ENCODE measurements at places on chromosomes 6 and 20.
A peak's percentile ranks its signal among the peaks of the same experiment; 100 is the strongest.

- DNase-seq, result no peak
Observed at GRCh38 chr6:165843121-165843520, 180.1 kb upstream of the PDE10A start.

- no peak for DNase-seq
Observed at GRCh38 chr20:20759132-20759531, 46.7 kb upstream of the RALGAPA2 start.

DNA sequence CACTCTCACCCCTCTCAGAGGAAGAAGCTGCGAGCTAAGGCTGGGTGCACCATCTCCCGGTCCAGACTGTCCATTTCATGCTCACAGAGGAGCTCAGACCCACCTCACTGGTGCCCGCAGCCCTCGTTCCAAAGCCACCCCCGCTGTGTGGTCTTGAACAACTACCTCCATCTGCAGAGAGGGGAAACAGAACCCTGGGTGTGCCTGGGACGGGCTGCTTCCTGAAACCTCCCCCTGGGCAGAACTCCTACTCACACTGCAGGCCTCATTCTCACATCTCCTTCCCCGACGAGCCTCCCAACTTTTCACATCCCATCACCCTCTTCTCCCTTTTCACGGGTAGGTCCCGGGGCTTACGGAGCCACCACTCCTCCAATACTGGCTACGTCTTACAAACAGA, 18.1 kb downstream of the PMEPA1 start:
- DNase-seq, result no peak

GRCh38 chr6:22904431-22904830, 335.1 kb downstream of the HDGFL1 start:
- DNase-seq, result peak; percentile 33

- DNase-seq, result no peak
Observed at GRCh38 chr20:3629893-3630292, 33.3 kb downstream of the GFRA4 start.

DNA sequence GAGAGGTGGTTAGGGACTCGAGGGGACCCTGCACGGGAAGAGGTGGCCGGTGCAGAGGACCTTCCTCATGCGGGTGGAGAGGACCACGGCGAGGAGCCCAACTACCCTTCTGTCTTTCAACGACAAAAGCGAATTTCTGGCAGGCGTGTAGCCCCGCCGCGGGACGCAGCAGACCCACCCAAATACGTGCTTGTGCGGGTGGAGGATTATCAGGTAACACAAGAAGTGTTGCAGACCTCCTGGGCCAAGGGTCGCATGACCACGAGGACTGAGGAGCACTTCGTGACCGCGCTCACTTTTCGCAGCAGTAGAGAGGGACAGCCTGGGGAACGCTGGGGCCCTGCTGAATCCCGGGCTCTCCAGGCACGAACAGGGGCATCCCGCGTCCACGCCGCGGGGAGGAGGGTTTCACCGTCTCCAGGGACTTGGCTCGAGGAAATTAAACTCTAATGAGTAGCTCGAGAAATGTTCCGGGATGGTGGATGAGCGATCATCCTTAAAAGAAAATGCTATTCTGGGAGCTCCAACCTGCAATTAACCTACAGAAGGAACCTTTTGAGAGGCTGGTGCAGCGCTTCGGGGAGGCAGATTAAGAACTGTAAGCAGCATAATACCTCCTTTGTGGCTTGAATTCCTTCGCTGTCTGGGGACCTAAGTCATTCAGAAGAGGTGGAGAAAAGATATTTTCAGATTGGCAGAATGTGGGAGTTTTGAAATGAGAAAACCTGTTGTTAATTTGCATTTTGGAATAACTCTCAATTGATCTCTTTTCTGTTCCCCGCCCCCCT, 804 bp downstream of the C6orf141 start:
- peak; percentile 44 for DNase-seq

GRCh38 chr20:38104285-38104684, 60.8 kb downstream of the TGM2 start:
- no peak for DNase-seq

- no peak for DNase-seq
Observed at GRCh38 chr6:43264599-43265145, 21.4 kb downstream of the TTBK1 start.

DNA sequence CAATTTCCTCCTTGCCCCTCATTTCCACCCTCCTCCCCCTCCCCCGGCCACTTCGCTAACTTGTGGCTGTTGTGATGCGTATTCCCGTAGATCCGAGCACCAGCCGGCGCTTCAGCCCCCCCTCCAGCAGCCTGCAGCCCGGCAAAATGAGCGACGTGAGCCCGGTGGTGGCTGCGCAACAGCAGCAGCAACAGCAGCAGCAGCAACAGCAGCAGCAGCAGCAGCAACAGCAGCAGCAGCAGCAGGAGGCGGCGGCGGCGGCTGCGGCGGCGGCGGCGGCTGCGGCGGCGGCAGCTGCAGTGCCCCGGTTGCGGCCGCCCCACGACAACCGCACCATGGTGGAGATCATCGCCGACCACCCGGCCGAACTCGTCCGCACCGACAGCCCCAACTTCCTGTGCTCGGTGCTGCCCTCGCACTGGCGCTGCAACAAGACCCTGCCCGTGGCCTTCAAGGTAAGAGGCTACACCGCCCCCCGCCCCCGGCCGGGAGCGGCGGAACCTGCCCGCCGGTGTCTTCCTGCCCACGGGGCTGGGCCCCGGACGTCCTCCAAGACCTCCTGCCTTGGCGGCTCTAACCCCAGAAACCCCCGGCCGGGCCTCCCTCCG, 44.9 kb upstream of the SUPT3H start:
- DNase-seq, result peak; percentile 66

DNA sequence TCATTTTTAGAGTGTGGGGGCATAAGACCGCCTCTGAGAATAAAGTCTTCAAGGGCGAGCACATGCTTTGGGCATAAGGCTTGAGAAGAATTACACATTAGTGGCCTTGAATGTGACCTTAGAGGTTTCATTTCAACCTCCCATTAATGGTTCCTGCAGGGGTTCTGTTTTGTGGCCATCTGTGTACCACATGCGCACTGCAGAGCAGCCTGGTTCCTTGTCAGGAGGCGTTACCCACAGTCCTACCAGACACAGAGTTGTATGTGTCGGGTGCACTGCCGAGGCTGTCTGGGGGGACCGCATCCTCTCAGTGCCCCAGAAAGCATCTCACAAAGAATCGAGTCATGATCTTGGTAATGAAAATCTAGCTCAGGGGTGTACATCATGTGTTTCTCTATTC, 115.7 kb downstream of the B3GAT2 start:
- no peak for DNase-seq

DNA sequence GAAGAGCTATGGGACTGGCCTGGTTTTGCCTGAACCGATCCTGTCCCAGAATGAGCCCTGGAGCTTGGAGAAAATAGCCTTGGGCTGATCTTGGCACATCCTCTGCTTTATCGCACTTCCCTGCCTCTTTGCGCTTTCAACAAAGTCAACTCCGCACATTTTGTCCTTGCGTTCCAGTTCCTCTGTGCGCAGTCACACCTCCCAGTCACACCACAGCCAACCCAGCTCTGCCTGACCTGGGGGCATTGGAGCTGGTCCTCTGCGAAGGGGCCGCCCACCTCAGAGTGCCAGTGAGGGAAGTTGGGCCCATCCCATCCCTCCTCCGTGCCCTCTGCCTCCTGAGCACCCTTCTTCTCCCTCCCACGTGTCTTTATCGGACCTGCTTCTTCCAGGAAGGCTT, 16.9 kb upstream of the UQCC2 start:
- no peak for DNase-seq

DNA sequence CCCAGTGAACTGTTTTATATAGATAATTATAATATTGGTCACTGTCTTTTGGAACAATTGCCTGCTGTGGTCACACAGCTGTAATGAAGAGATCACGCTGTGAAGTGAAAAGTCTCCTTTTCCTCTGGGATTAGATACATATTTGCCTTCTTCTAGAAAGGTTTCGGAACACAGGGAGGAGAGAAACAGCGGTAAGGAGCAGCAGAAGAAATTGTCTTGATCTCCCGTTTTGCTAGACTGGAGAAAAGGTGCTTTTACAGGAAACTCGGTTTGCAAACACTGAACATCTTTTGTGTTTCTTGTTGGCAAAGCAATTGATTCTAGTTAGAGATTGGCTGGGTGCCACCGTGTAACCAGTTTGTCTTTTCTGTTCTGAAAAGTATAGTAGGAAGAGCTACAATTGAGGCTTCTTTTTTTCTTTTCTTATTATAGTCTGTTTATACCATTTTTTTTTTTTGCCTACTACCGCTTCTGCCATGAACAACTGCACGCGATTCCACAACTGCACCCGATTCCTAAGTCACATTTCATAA, 404.1 kb upstream of the ID4 start:
- no peak for DNase-seq

DNA sequence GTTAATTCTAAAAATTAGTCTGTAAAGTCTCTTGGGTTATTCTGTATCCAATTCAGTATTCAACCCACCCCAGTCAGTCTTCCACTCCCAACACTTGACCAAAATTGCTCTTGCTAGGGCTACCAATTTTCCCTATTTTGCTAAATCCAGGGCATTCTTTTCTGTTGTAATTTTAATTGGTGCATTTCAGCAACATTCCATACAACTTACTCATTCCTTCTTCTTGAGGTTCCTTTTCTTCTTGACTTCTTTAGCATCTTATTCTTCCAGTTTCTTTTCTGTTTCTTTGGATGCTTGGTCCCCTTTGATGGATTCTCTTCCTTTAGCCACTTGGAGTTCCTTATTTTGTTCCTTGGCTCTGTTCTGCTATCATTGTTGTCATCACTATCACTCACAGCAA, 11.2 kb upstream of the GRM1 start:
- no peak for DNase-seq

DNA sequence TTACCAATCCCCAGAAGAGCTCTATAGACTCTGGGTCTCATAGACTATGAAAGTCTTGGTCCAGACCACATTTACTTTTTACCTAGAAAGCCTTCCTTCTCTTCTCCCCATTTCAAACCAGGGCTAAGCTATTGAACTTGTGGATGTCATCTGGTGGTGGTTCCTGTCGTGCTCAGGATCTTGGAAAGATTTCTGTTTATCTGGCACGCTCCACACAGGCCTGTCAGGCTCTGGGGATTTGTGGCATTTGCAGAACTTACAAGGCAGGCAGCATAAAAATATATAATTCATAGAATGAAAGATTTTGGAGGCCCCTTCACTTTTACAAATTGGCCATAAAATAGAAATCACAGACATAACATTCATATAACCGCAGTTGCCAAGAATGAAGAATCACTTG, 188.1 kb downstream of the UST start:
- no peak for DNase-seq

- no peak for DNase-seq
Observed at GRCh38 chr20:31785089-31785488, 34.1 kb upstream of the MYLK2 start.

- DNase-seq, result peak; percentile 36
Observed at GRCh38 chr6:51137777-51138176, 319.1 kb downstream of the TFAP2B start.

- DNase-seq, result no peak
Observed at GRCh38 chr6:71388856-71389527, 100.4 kb downstream of the OGFRL1 start.

- DNase-seq, result no peak
Observed at GRCh38 chr6:47008397-47008763, 33.8 kb downstream of the ADGRF1 start.

- DNase-seq, result no peak
Observed at GRCh38 chr6:25882051-25882496, 8.0 kb upstream of the SLC17A3 start.

- DNase-seq, result no peak
Observed at GRCh38 chr20:20220134-20220533, 147.8 kb upstream of the INSM1 start.

- no peak for DNase-seq
Observed at GRCh38 chr6:16135066-16135465, 6.2 kb downstream of the MYLIP start.

DNA sequence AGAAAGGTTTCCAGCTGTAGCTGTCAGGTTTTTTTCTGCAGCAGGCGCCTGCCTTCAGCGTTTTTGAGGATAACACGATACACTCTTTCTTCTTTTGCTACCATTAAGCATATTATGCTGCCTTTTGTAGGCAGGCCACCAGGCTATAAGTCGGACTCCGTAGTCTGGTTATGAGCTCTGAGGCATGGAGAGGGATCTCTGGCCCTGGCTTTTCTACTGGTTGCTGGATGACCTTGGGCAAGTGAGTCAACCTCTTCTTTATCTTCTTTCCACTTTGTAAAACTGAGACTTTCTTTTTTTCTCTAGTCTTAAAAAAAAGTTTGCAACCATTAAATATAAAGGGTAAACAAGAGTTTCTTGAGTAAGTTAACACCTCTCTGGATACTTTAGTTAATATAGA, 120.2 kb downstream of the BCKDHB start:
- DNase-seq, result no peak

DNA sequence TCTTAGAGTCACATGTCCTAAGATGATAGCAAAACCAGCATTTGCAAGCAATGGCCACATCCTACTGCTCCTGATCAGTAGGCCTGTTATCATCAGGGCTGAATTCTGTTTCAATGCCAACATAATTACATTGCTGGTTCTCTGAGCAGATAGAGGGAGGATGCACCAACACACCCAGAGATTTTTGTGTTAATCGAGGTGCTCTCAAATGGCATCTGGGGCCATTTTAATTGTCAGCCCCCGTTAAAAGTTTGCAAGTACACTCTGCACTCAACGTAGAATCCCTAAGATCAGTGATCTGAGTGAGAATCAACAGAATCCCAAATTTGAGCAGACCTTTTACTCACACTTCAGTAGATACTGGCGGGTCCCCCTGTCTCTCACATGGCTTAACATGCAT, 24.8 kb downstream of the ADTRP start:
- no peak for DNase-seq

DNA sequence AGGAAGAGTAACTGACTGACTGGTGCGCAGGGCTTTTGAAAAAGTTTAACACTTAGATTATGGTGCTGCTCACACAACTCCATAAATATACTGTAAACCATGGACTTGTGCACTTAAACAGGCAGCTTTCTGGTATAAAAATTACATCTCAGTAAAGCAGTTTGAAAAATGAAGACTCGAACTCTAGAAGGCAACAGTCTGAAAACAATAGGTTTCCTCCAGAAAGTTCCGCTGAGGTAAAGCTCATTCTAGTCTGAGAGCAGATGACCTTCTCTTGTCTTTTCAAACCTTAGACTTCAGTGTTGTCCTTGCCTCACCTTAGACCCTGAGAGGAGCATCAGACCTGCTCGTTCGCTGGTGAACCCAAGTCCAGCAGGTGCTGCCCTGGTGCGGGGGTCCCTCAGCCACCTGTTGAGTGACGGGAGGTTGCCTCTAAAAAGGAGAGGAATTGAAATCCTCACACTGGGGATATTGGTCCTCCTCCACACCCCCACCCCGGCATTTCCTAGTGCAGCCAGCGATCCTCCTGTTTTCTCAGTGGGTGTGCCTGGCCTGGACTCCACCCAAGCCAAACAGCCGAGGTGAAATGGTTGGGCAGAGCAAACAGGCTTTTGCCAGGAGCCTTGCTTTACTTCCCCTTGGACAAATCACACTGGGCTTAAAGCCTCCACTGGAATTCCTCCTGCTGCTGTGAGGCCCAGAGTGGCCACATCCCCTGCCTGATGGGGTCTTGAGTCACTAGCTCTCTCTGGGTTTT, 14.7 kb upstream of the PYGB start:
- peak; percentile 87 for DNase-seq
